Astrocyte (in vitro differentiated cells and primary cell): ENCODE measurements at places on chromosomes 5 and 9.
A peak's percentile ranks its signal among the peaks of the same experiment; 100 is the strongest.

- peak overlapping the region; percentile 7 for H3K4me3 ChIP-seq
- H3K4me1 ChIP-seq: peaks cover 16% of the 10 kb centered on the region
- H3K27me3 ChIP-seq: no peaks in the 10 kb centered on the region
- H3K27ac ChIP-seq: peak overlapping the region; percentile 51
- no peak for DNase-seq
Measured at GRCh38 chr9:36575411-36575882, 2.8 kb downstream of the MELK start.

- no peaks in the 10 kb centered on the region for H3K4me1 ChIP-seq
- H3K27me3 ChIP-seq: no peaks in the 10 kb centered on the region
- H3K27ac ChIP-seq: no peak overlapping the region
- H3K4me3 ChIP-seq: no peak overlapping the region
- H3K36me3 ChIP-seq: no peaks in the 10 kb centered on the region
- no peak for DNase-seq
Measured at GRCh38 chr5:59260973-59261372, 632.6 kb downstream of the PDE4D start.

DNA sequence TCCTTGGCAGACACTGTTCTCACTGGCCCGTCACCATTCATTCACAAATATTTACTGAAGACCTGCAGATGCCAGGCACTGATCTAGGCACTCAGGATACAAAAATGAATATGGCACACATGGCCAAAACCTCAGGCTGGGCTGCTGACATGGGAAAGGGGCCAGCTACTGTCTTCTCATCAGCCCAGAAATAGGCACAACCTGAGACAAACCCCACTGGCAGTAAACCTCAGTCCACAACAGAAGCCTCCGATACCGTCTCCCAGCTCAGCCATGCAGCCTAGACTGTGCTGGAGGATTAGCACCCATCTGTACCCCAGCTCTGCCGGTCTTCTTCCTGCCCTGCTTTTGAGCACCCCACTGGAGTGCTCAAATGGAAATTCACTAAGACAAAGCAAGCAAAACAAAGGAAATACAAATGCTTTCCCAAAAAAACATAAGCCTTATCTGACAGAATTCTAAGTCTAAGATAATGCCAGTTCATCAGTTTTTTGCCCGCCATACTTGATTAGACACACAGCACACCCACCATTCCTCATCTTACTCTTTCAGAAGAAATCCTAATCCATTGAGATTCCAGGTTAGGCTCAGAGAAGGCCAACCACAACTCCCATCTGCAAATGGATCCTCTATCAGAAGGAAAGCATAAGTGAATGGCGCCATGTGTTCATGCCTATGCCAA is 8.2 kb downstream of the P4HA2 start:
- H3K36me3 ChIP-seq: peaks cover 3% of the 10 kb centered on the region
- H3K27ac ChIP-seq: no peak overlapping the region
- H3K27me3 ChIP-seq: no peaks in the 10 kb centered on the region
- H3K4me1 ChIP-seq: peaks cover 22% of the 10 kb centered on the region

GRCh38 chr5:35857606-35858205 is 1.0 kb downstream of the IL7R start:
- H3K27ac ChIP-seq: peak overlapping the region; percentile 70
- H3K27me3 ChIP-seq: no peaks in the 10 kb centered on the region
- no peaks in the 10 kb centered on the region for H3K36me3 ChIP-seq
- H3K4me1 ChIP-seq: peaks cover 40% of the 10 kb centered on the region
- DNase-seq: peak; percentile 92
- peak overlapping the region; percentile 19 for H3K4me3 ChIP-seq

DNA sequence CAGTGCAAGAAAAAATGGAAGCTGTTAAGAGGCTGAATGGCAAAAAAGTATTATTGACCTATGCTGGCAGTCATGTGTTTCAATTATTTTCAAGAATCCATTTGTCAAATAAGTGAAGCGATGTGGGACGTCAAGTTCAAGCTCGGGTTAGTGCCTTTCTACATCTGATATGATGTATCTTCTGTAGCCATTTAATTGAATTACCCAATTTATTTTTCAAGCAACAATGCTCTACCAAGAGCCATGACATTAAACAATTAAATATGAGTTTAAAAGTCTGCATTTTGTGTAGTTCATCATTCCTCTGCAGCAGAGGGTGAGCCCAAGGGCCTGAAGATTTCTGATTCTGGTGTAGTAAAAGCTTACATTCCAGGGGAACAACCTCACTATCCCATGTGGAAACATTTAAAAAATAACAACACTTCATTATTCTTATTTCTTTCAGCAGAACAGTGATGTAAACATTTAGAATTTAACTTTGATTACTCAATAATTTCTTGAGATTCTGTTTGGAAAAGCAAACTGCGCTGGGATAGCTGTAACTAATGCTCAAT is 619.7 kb upstream of the ARRDC3 start:
- no peak overlapping the region for H3K4me3 ChIP-seq
- H3K4me1 ChIP-seq: no peaks in the 10 kb centered on the region
- no peak overlapping the region for H3K27ac ChIP-seq
- H3K36me3 ChIP-seq: no peaks in the 10 kb centered on the region

DNA sequence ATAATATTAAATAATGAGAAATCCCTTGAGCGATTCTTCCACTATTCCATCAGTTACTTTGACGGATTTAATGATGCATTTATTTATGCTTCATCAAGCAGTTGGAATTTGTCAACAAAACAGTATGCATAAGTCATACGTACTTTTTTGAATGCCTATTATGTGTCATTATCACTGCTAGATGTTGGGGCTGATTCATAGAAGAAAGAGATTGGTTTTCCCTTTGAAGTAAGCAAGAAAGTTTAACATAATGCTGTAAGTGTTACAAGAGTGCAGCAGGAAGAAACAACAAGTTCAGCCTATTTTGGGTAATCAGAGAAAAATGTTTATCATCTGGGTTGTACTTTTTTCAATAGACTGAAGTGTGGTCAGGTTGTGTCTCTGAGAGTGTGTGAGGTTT is 121.2 kb upstream of the RANBP3L start:
- no peaks in the 10 kb centered on the region for H3K36me3 ChIP-seq
- H3K27me3 ChIP-seq: no peaks in the 10 kb centered on the region
- peaks cover 23% of the 10 kb centered on the region for H3K4me1 ChIP-seq
- peak overlapping the region; percentile 2 for H3K27ac ChIP-seq

- H3K27ac ChIP-seq: no peak overlapping the region
- no peak overlapping the region for H3K4me3 ChIP-seq
- DNase-seq: no peak
- no peaks in the 10 kb centered on the region for H3K36me3 ChIP-seq
- H3K27me3 ChIP-seq: no peaks in the 10 kb centered on the region
Measured at GRCh38 chr5:102450313-102450990, 48.3 kb downstream of the SLCO6A1 start.

DNA sequence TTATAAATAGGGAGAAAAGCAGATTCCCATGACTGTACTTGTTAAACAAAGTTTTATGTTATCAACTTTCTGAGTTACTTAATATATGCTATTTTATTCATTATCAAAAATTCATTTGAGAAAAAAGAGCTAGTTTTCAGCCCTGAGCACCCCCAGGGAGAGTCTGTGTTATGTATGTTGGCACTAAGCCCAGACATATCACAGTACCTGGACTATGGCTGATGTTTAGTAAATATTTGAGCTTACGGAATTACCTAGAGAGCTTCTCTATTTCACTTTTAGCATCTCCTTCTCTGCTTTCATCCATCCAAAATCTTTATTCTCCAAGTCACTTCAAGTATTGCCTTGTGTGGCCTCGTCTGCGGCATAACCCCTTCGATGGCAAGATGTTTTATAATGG is 225.9 kb upstream of the PCSK5 start:
- no peak for DNase-seq
- H3K27me3 ChIP-seq: peaks cover 2% of the 10 kb centered on the region
- H3K36me3 ChIP-seq: no peaks in the 10 kb centered on the region
- no peaks in the 10 kb centered on the region for H3K4me1 ChIP-seq

DNA sequence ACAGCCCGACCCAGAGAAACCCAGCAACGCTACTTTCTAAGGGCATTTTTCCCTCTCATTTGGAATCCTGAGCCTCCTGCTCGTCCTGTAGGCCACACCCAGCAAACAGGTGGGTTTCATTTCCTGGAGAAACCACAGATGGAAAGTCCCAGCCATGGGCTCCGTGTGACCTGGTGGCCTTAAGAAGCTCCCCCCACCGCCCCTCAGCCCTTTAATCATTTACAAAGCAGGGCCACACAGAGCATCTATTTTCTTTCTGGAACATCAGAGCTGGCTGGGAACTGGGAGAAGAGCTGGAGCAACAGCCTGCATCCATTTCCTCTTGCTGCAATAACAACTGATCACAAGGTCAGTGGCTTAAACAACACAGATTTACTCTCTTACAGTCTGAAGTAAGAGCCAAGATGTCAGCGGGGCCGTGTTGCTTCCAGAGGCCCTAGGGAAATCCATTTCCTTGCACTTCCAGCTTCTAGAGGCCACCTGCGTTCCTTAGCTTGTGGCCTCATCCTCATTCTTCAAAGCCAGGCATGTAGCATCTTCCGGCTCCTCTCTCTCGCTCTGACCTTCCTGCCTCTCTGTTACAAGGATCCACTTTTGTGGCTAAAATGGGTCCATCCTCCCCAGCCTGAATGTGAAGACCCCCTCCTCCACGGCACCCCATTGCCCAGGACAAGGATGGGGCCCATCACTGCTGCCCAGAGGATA is 40.5 kb downstream of the C9orf50 start:
- peaks cover 17% of the 10 kb centered on the region for H3K4me1 ChIP-seq
- no peak overlapping the region for H3K4me3 ChIP-seq
- H3K27ac ChIP-seq: no peak overlapping the region
- DNase-seq: no peak
- H3K36me3 ChIP-seq: no peaks in the 10 kb centered on the region

GRCh38 chr5:78483809-78484521 is 123.5 kb downstream of the SCAMP1 start:
- peaks cover 12% of the 10 kb centered on the region for H3K36me3 ChIP-seq
- no peaks in the 10 kb centered on the region for H3K27me3 ChIP-seq
- H3K4me1 ChIP-seq: peaks cover 5% of the 10 kb centered on the region
- H3K4me3 ChIP-seq: no peak overlapping the region
- DNase-seq: peak; percentile 41
- H3K27ac ChIP-seq: no peak overlapping the region
